Stimulated activated CD8-positive, alpha-beta memory T cell treated with anti-CD3 and anti-CD28 coated beads, Interleukin-4, amount 100 ng/mL, for 4 hours (primary cell): ENCODE measurements at places on chromosomes 12 and 14.

GRCh38 chr12:50005175-50005574 lies 20.1 kb downstream of the RACGAP1 start:
- no peak for DNase-seq

DNA sequence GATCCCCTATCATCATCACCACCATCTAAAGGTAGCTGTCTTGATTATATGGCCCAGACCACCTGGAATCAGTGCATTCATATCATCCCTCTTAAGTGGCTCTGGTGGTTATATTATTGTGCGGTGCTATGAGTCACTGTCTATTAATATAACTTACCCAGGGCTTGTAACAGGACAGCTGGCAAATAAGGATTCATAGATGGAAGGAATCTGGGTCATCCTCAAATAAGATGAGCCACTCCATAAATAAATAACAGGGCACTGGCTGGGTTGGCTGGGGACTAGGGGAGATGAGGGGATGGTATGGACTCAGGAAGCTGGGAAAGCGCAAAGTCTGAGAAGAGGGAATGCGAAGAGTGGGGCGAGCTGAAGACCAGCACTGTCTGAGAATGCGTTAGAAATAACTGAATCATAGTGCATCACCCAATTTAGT lies 216.1 kb downstream of the NUAK1 start:
- DNase-seq: no peak

DNA sequence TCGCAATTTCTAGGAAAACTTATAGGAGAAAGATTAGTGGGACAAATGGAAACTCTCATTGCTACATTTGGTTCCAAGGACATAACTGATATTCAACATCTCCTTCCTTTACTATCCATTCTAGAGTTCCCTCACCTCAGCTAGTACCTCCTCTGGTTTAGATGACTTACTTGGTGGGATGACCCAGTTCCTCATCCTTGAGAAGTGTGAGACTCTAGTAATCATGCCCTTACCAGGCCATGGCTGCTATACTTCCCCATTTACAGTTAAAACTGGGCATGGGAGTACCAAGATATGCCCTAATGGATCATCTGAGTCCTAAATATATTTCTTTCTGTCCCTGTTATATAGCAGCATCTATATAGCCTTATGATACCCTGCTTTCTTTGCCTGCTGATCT lies 58.1 kb downstream of the IFT81 start:
- DNase-seq: no peak

DNA sequence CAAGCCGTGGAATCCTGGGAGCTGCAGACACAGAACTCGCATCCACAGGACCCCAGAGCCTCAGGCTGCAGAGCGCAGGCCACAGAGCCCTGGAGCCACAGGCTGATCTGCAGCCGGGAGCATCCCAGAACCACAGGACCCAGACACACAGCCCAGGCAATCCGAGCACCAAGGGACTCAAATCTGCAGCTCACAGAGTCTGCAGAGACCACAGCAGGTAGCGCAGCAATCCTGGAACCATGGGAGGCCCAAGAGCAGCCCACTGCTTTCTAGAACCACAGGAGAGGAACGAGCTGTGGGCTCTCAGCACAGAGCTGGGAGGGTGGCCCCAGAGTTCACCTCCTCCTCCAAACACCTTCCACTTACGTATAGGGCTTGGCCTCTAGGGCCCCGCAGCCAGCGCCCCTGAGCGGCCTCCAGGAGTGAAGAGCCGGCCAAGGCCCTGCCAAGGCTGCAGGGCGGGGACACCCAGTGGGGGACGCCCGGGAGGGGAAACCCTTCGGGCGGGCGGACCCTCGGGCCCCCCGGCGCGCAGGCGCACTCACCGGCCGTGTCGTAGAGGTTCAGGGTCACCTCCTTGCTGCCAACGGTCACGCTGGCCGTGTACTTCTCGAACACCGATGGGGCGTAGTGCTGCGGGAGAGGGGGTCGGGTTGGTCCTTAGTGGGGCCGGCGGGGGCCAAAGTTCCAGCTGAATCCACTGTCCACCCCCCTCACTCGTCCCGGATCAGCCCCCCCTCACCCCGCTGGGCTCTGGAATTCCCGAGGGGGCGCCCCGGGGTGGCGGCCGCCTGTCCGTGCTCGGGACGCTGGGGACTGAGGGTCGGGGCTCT lies 665 bp downstream of the RHOF start:
- no peak for DNase-seq

- no peak for DNase-seq
Measured at GRCh38 chr12:50642761-50643160, 121.1 kb upstream of the ATF1 start.

- no peak for DNase-seq
Measured at GRCh38 chr12:3019005-3019680, 58.0 kb upstream of the TSPAN9 start.

DNA sequence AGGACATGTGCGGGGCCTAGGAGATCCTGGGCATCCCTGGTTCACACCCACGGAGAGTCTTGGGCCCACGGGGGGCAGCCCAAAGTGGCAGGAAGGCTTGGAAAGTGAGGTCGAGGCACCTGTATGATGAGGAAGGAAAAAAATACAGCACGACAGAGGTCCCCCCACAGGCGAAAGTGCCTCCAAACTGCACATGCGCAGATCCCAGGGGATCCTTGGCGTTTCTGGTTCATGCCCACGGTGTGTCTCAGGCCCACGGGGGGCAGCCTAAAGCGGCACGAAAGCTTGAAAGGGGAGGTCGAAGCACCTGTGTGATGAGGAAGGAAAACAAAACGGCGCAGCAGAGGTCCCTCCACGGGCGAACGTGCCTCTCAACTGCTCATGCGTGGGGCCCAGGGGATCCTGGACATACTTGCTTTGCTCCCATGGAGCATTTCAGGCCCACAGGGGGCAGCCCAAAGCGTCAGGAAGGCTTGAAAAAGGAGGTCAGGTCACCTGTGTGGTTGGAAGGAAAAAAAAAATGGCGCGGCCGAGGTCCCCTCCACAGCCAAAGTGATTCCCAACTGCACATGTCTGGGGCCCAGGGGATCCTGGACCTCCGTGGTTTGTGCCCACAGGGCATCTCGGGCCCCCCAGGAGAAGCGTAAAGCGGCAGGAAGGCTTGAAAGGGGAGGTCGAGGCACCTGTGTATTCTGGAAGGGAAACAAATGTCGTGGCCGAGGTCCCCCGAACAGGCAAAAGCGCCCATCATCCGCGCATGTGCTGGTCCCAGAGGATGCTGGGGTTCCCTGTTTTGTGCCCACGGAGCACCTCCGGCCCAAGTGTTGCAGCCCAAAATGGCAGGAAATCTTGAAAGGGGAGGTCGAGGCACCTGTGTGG lies 582.6 kb downstream of the ALG10 start:
- no peak for DNase-seq

DNA sequence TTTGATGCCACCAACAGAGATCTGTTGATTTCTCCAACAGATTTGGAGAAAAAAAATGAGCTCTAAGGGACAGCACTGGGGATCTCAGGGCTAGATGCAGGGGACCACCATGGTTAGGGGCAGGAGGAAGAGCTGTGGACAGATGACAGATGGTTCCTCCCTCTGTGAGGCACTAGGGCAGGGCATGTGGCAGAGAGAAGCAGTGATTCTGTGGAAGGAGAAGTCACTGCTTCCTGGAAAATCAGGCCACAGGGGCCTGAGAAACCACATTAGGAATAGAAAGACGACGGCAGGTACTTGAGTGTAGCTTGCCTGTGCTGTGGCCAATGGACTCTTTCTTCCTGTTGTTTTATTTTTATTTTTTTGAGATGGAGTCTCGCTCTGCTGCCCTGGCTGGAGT lies 24.9 kb upstream of the TMED2 start:
- DNase-seq: no peak
